ENCODE measurements at places on chromosomes 12 and 14.
A peak's percentile ranks its signal among the peaks of the same experiment; 100 is the strongest.

- no peak for DNase-seq
Measured at GRCh38 chr14:38256533-38256840, 594 bp upstream of the CLEC14A start.

- no peak for DNase-seq
Measured at GRCh38 chr12:90321369-90321768, 612.7 kb upstream of the ATP2B1 start.

GRCh38 chr14:94377866-94378470 lies 10.4 kb downstream of the SERPINA1 start:
- DNase-seq, result no peak

GRCh38 chr12:53513712-53514410 lies 6.6 kb upstream of the NPFF start:
- no peak for DNase-seq

GRCh38 chr14:54730156-54730961 lies 163.4 kb downstream of the SAMD4A start:
- no peak for DNase-seq

- no peak for DNase-seq
Measured at GRCh38 chr12:52673713-52674432, 6.3 kb downstream of the KRT1 start.

DNA sequence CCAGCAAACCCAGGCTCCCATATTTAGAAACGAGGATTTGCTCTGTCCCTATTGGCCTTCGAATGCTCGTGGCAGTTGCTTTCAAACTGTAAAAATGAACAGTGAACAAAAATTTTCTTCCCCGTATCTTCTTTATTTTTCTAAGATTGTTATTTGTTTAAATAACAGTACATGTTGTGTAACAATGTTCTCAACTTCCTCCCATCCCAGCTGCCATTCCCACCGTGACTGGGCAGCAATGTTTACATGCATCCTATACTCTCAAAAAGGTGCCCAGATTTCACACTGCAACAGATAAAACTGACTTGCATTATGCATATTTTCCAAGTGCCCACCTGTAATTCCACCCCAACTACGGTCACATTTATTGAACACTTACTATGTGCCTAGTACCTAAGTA lies 12.8 kb downstream of the VCPKMT start:
- no peak for DNase-seq

GRCh38 chr12:50542448-50542847 lies 37.7 kb downstream of the DIP2B start:
- DNase-seq, result no peak

DNA sequence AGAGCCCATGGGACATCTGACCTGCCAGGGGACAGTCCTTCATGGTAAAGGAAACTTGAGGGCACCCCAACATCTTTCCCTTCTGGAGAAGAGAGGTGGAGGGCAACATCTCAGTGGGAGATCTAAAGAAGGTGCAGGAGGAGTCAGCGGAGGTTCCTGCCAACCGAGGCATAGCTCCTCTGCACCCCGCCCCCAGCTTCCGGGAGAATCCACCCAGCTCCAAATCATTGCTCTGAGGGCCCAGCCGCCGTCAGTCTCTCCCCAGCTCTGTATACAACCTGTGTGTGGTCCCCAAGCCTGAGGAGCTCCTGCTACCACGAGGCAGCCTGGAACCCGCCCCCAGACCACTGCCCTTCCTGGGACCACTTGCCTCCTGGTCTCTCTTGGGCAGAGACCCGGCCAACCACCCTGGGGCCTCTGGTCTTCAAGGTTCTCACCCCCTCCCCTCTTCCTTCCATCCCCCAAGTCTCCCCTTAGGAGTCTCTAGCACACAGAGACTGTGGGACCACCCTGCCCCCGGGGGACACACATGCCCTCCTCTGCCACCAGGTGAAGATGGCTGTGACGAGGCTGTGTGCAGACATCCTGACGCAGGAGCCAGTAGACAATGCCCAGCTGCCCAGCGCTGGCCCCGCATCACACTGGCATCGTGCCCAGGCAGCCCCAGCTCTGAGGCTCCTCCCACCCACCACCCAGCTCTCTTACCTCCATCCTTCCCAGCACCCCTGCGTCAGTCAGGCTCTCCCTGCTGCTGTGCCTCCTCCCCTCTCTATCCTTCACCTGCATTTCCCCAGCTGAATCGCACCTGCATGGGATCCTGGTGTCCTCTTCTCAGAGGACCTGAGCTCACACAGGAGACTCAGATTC lies 13.0 kb upstream of the NUDT14 start:
- peak; percentile 29 for DNase-seq

- no peak for DNase-seq
Measured at GRCh38 chr12:97127061-97127460, 220.0 kb downstream of the NEDD1 start.

DNA sequence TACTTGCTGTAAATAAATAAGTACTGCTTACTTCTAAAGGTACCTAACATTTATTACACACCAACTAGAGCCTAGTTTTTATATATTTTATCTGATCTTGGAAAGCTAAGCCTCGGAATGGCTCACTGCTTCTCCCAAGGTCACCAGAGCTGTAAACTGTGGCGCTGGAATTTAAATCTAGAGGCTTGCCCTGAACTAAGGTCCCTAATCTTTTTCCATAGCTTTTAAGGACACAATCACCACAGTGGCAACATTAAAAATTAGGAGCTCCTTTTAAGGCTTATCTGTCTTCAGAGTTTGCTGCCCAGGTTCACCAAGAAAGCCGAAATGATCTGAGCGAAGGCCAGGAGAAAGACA lies 670 bp downstream of the CCNB1IP1 start:
- DNase-seq, result no peak

DNA sequence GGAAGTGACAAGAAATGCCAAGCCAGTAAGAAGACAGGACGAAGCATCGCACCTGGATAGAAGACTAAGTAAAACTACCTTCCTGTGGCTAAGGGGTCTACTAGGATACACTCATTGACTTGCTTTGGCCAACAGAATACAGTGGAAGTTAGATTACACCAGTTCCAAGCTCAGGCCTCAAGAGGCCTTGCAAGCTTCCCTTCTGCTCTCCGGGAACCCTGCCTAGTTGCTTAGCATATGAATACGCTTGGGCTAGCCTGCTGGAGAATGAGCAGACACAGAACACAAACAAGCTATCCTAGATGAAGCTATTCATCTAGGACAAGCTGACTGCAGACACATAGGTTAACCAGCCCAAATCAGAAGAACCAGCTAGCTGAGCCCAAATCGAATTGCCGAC lies 97.0 kb downstream of the DPF3 start:
- DNase-seq, result no peak

DNA sequence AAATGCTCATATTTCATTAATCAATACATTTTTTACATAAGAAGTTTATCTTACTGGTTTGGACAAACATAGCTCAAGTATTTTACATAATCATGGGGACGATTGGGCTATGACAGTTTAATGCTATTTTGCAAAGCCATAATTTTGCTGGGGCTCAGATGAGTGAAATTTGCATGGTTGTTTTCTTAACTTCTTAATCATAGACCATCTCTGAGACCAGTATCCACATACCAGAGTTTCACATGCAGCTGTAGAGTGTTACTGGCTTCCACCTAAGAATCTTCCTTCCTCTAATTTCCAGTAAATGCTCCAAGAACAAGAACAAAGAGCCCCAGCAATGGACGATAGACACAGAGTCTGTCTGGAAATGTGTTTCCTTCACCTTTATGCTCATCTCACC lies 303.0 kb upstream of the TMEM132C start:
- no peak for DNase-seq

- DNase-seq, result no peak
Measured at GRCh38 chr12:65803251-65803650, 21.0 kb upstream of the HMGA2 start.

DNA sequence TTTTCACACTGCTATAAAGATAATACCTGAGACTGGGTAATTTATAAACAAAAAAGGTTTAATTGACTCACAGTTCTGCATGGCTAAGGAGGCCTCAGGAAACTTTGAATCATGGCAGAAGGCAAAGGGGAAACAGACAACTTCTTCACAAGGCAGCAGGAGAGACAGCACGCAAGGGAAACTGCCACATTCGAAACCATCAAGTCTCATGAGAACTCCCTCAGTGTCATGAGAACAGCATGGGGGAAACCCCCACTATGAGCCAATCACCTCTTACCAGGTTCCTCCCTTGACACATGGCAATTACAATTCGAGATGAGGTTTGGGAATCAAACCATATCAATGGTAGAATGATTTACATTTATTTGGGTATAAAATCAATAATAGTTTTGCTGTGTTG lies 558.5 kb downstream of the TMTC2 start:
- DNase-seq, result no peak

- no peak for DNase-seq
Measured at GRCh38 chr12:69903548-69903947, 78.5 kb downstream of the MYRFL start.

- DNase-seq, result no peak
Measured at GRCh38 chr14:58428118-58428683, 682 bp downstream of the KIAA0586 start.

DNA sequence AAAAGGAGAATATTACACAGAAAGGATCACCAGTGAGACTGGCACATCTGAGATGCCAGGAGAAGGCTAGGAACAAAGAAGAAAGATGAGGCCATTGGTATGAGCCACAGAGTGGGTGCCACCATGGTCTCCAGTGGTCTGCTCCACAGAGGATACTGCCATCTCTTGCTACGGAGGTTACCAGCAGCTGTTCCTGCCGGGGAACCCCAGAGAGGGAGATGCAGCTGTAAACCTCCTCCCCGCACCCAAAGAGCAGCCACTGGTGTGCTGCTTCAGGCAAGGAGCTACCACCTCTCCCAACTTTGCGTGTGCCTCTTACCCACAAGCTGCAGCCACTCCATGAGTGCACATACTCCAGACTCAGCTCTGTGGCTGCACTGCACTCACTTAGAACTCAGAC lies 201.5 kb upstream of the RTL1 start:
- no peak for DNase-seq

DNA sequence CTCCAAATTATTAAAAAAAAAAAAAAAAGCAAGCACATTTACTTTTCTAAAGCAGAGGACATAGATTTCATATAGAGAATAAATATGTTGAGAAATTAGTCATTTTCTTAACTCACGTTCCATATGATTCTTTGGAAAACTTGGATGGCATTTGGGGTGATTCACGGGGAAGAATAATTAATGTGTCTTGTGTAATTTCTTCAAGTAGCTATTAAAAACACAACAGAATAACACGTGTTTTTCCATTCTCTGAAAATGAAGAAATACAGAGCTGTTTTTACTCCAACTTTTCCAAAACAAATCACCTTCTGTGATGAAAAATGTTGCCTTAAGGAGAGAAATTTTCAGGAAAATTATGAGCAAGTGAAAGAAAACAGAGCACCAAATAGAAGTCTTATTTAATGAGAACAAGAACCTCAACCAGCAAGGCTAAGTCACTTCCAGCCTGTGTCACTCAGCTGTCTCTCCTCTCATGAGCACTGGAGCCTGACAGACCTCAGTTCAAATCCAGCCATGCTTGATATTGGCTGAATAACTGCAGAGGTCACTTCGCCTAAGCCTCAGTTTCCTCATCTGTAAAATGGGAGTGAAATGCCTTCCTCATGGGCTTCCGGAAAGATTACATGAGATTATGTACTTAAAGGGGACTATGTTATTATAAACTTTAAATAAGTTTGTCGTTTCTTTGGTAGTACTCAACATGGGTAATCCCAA lies 42.8 kb upstream of the NUAK1 start:
- DNase-seq, result no peak

- DNase-seq, result no peak
Measured at GRCh38 chr12:52063981-52064649, 5.7 kb upstream of the ATG101 start.

DNA sequence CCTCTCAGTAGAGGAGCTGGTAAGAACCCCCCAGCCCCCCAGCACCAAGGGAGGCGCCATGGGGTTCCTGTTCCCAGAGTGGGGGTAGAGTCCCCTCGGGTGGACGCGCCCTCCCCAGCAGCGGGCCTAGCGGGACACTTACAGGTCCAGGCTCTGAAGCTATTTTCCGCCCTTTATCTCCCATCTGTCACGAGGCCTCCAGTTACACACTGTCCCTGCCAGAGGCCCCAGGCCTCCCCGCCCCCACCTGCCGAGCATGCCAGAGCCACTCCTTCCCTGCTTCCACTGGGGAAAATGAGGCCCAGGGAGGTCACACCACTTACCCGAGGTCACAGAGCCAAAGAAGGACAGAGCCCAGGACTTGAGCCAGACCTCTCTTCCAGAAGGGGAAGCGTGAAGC lies 3.1 kb downstream of the C14orf180 start:
- DNase-seq, result no peak

DNA sequence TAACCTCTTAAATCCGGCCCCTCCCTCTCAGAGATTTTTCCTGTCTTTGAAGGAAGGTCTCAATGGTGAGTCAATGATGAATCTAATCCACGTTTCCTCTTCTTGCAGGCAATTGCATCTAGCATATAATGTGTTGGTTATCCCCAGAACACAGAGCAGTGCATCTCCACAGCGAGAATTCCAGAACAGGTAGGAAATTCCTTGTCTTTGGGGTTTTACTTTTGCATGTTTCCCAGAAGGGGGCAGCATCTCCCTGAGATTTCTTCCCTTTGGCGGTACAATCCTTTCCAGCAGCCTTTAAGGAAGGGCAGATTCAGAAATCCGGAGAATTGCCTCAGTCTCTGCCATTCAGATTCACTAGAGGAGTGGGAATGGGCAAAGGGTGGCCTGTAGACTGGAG lies 128.0 kb downstream of the KCNA5 start:
- no peak for DNase-seq

DNA sequence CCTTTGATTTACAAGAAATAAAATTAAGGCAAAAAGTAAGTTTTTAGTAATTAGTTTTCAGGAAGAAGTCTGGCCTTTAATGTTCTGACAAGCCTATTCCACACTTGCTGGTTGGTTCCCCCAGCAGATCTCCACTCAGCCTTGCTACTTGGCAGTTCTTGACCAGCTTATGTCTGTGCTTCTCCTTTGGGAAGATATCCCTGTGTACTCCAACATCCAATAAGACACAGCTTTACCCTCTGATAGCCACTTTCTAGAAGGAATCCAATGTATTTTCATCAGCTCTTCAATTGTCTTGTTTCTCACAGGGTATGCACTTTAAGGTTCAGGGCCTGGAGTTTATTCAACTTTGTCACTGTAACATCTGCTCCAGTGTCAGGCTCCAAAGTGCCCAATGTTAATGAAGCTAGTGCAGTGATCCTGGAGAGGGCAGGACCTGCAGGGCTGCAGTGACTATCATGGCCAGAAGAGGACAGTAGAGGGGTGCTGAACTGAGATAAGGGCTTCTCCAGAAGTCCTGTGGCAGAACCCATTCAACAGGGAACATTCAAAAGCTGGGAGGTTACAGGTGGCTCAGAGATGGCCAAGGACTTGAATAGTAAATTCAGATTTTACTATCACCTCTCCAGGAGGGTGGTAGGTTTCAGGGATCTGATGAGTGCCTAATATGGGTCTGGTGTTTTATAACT lies 22.9 kb downstream of the JKAMP start:
- peak; percentile 25 for DNase-seq

DNA sequence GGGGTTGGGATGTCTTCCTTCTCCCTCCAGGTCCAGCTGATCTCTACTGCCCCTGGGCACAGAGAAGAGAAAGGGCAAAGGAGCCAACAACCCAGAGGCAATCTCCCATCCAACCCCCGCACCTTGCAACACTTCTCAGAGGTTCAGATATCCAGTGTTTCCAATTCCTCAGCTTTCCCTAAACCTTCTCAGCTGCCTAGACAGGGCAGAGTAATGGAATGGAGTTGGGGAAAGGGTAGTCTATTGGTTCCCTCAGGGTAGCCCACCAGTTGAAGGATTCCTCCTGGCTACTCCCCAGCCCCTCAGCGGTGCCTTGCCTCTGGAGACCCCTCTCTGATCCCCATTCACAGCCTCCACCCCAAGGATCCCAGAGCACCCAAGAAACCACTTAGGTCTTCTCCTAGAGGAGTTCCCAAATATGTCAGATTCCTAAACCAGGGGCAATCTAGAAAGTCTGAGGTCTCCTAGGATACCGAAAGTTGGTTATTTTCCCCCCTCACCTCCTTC lies 537 bp downstream of the NFE2 start:
- no peak for DNase-seq
